Occipital lobe (tissue), 3 donors: ENCODE measurements at places on chromosomes 6 and 20.

GRCh38 chr6:107982486-107982885, 24.5 kb upstream of the SEC63 start:
- DNase-seq, result no peak

- DNase-seq, result no peak
Measured at GRCh38 chr6:136962661-136963060, 40.6 kb downstream of the SLC35D3 start.

- DNase-seq, result no peak
Measured at GRCh38 chr20:41218466-41218865, 81.1 kb downstream of the PLCG1 start.

GRCh38 chr6:157604816-157605215, 218.2 kb upstream of the SNX9 start:
- DNase-seq, result no peak

GRCh38 chr6:148446681-148447080, 104.0 kb downstream of the SASH1 start:
- no peak for DNase-seq

DNA sequence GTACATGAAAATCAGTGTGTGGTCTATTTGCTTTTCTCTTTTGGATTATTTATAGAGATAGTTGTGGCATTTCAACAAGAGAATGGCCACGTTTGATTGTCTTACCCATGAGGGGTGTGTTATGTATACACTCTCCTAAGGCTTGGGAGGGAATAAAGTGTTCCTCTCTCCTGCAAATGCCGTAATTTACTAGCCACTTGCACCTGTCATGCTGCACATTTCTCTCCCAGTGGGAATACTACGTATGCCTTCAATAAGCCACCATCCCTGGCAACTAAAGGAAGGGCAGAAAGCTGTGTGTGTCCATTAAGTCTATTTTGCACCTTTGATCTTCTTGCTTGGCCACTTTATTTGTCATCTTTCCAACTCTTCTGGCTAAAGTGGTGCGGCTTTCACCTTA, 541.2 kb downstream of the QKI start:
- no peak for DNase-seq

DNA sequence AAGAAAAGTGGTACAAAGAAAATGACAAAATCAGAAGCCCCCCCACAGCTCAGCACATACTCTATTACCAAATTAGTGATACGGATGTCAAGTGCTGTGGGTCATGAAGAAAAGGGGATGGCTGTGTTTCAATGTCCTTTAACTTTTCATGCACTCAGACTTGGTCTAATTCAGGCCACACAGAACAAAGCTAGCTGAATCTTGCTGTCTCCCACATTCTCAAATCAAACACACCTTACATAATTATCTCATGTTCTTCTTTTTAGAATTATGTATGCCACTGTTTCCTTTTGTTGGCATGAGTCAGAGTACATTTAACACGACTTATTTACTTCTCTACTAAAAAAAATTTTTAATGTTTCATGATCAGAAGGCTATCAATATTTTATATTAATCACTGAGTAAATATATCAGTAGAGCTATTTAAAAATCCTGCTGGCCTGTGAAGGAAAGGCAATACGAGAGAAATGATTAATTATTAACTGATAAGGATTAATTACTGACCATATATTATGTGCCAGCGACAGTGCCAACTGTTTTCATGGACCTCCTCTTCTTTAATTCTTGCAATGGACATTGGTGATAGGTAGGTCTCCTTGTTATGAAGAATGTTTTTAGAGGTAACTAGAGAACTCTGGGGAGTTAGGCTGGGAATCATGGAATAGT, 596.5 kb upstream of the AGPAT4 start:
- no peak for DNase-seq

- no peak for DNase-seq
Measured at GRCh38 chr6:167409694-167410093, 84.8 kb downstream of the TTLL2 start.

- no peak for DNase-seq
Measured at GRCh38 chr20:62496568-62497218, 20.9 kb upstream of the GATA5 start.

DNA sequence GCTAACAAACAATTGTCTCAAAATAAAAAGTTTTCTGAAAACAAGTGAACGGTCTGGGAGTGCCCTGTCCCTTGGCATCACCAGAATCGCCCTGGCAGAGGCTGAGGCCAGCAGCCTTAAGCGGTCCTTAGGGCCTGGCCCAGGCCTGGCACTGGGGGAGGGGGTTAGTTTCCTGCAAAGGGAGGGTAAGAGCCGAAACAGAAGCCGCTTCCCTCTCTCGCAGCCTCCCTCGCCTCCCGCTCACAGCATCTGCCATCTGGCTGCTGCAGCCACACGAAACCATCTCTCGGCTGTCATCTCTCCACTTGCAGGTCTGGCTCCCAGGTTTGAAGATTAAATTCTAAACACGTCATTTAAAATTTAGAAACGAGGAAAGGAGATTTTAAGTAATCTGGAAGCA, 31.5 kb downstream of the PMEPA1 start:
- DNase-seq, result peak; percentile 25

DNA sequence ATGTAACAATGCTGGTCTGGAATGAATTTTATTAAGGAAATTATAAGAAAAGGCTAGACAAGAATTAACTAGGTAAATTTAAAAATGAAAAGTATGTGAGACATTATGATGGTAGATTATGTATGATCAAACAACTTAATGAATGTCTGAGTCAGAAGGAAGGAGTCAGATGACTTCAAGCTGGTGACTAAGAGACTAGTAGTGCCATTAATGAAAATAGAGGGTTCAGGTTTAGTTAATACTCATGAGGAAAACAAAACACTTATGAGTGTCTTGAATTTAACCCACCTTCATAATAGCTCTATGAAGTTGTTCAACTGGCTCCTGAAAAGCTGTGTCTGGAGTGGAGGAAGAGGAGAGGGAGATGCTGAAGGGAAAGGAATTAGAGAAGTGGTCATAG, 256.3 kb downstream of the ADGRB3 start:
- no peak for DNase-seq

- DNase-seq, result no peak
Measured at GRCh38 chr6:132819405-132820161, 5.2 kb downstream of the RPS12 start.

DNA sequence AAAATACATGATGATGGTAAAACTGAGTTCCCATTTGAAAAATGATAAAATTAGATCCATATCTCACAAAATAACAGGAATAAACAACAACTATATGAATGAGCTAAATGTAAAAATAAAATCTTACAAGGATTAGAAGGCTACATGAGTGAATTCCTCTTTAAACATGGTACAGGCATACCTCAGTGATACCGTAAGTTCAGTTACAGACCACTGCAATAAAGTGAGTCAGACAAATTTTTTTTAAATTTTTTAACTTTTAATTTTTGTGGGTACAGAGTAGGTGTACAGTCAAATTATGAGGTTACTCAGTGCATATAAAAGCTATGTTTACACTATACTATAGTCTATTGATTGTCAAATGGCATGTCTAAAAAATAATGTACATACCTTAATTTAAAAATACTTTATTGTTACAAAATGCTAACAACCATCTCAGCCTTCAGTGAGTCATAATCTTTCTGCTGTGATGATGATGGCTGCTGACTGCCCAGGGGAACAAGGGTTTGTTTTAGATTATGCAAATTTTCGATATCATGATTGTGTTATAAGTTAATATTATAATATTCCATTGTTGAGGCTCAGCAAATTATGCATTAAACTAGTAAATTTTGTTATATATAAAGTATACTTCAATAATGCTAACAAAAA, 222.8 kb upstream of the RUNX2 start:
- no peak for DNase-seq

DNA sequence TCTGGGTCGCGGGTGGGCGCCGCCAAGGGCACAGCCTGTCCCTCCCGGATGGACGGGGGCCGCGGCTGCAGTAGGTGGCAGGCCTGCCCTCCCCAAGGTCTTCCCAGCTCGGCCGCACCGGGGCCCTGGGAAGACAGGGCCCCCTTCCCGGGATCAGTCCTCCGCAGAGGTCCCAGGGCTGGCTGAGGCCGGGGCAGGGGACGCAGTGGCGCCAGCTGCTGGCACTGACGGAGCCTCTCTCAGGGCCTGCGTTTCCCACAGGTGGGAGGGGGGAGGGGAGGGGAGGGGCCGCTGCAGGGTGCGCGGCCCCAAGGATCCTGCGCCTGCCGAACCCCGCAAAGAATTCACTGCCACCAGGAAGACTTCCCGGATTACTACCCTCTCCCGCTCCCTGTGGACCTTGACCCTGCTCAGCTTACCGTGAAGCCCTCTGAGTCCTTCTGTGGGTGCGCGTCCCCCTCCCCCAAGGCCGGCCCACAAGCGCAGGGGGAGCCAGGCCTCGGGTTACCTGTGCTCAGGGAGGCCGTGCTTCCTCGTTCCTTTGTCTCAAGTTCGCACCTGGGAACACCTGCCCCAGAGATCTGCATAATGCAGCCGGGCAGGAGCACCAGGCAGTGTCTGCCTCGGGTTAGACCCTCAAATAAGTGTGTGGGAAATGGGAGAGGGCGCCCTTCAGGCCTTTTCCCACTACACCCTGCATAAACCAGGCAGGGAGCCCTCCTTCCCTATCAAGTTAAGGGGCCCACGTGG, 5.1 kb downstream of the LZTS3 start:
- no peak for DNase-seq

DNA sequence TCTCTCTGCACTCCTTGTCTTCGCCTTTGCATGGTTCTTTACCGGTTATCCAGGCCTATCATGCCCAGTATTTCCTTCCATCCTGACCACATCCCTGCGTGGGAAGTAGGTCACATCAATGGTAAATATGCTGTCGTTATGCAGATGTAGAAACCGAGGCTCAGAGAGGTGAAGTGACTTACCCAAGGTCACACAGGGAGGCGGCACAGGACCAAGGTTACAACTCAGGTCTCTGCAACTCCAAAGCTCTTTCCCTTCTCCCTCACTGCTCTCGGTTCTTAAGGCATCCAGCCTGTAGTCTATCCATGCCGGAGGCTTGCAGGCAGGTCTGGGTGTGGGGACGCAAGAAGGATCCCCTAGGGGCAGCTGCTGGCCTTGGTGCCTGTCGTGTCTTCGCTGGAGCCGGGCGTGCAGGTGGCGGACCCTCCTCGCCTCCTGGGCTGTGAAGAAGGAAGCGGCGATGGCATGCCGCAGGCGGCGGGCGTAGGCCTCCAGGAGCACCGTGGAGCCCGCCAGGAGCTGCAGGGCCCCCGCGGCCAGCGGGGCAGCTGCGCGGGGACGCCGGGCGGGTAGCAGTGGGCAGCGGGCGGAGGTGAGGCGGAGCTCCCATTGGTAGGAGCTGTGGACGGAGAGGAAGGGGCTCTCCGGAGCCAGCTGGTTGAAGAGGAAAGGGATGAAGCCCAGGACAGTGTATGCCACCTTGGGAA, 9.1 kb downstream of the OCSTAMP start:
- DNase-seq, result no peak

- DNase-seq, result no peak
Measured at GRCh38 chr20:50037123-50037522, 54.3 kb downstream of the SNAI1 start.

GRCh38 chr6:116145803-116146675, 20.1 kb upstream of the COL10A1 start:
- DNase-seq, result no peak

DNA sequence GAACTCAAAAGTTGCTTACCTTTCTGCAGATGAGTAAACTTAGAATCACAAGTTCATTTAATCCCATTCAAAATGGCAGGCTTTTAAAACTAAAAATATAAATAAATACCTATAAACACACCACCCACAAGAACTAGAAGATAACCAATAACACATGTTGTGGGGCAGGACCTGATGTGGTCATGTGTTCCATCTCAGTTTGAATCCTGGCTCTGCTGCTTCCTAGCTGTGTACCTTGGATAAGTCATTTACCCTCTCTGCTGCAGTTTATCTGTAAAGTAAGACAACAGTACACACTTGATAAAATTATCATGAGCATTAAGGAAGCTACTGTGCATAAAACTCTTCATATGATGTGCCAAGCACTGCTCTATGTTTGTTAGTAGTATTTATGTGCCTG, 22.0 kb downstream of the TRIM27 start:
- no peak for DNase-seq

DNA sequence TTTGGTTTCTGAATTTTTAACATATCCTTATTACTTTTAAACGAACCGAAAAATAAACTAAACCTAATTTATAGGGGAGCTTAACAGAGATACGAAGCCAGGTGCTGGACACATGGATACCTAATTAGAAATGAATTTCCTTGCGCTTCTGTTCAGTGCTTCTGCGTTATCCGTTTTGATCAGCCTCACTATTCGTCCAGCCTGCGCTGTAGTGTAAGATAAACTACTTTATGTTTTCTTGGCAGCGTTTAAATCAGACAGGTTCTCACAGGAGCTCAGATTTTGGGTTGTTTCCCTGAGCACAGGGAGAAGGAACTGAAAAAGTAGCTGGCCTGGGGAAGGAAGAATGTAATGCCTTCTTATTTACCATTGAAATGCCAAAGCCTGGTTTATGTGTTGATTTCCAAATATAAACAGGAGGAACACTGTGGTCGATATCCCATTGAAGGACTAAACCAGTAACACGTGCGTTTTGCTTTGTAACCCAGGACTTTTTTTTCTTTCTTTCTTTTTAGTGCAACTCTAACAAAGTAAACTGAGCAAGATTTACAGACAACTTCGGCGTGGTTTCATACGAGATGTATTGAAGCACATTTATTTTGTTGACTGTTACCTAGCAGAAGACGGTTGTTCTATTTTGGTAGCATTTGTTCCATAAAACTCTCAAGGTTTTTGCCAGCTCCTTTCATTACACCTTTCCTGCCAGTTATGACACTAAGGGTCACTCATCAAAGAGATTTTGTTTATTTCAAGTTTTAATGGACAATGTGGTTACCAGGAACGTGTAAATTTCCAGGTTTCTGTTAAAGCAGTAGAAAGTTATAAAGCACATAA, 214.8 kb upstream of the HEY2 start:
- DNase-seq, result no peak

GRCh38 chr6:134103006-134103405, 50.6 kb upstream of the SLC2A12 start:
- DNase-seq, result no peak

GRCh38 chr20:34951252-34951651, 4.4 kb downstream of the GSS start:
- DNase-seq, result no peak

GRCh38 chr6:46044881-46045617, 29.4 kb upstream of the CLIC5 start:
- DNase-seq, result no peak

DNA sequence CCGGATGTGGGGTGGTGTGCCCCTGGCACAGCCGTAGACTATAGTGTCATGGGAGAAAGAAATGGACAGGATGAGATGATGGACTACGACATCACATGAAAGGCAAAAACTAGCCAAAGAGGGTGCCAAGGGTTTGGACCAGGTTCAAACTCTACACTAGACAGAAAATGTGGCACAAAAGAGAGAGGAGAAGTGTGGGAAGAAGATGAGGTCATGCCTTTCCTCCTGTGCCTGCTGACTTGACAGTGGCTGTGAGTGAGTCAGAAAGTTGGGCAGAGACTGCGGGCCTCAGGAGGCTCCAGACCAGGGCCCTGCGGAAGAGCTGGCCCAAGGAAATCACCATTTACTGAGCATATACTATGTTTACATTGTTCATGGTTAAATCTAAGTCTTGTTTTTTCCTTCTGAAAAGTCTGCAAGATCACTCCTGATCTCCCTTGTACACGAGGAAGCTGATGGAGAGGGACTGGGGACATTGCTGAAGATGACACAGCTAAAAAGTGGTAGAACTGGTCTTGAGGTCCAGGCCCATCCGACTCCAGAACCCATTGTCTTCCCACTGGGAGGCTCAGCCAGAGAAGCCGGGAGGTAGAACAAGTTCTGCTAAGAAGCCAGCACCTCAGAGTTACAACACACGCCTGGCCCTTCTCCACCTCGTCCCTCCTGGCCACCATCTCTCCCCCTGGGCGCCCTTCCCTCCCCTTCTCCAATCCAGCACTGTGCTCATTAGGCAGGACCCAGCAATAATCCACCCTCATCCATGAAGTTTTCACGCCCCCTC, 35.6 kb downstream of the CNKSR3 start:
- DNase-seq, result no peak
